ENCODE measurements at places on chromosomes 11 and 22.

- DNase-seq, result no peak
These were observed 21.7 kb downstream of the TENM4 start for GRCh38 chr11:79419120-79419519.

GRCh38 chr22:42893371-42894150 lies 36.5 kb upstream of the ARFGAP3 start:
- no peak for DNase-seq

DNA sequence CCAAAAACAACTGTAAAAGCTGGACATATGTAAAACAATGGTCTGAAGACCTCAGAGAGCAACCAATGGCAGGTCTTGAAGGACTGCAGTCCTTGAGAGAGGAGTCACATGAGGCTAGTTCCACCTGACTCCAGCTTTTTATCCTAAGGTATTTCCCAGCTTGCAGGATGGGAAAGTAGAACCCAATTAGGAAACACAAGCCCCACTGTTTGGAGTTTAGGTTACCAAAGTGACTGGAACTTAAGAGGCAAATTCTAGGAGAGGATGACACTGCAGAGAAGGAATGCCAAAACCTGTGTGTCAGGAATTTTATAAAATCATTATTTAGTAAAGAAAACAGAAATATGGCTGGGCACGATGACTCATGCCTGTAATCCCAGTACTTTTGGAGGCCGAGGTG lies 18.4 kb downstream of the OR2AT4 start:
- no peak for DNase-seq

- no peak for DNase-seq
These were observed 29.3 kb downstream of the TPBGL start for GRCh38 chr11:75269896-75270295.

DNA sequence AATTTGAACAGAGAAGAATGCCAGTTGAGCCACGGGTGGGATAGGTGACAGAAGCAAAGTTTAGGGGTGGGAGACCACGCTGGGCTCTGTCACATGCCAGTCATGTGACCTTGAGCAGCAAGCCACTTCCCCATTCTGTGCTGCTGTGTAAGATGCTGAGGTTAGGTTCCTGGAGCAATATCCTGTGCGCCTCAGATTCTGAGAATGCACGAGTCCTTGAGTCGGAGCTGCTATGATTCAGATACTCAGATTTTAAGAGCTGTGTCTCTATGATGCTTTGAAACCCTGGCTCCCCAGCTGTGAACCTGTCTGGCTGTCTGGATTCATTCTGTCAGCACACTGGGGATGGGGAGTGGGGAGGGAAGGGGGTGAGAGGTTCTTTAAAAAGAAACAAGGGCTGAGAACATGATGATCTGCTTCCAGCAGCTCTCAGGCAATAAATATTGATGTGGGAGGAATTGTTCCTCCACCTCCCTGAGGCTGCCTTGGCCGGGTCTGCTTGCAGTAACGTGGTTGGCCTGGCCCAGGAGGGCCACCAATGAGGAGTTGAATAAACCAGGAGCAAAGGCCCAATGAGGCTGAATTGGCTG lies 24.0 kb downstream of the SLCO2B1 start:
- DNase-seq, result no peak

Data from activated T-helper 2 cell treated with anti-CD3 and anti-CD28 coated beads, Interferon-gamma antibody, Interleukin-2, Interleukin-4, amounts not matched to agents 10 μg/mL and 5 μg/mL and 100 μg/mL, durations not matched to agents 14 hours and 24 hours and 36 hours (primary cell).